ENCODE measurements at places on chromosomes 7 and 10. TPM values are rescaled to one million over a fixed set of nuclear protein-coding genes. Genes with fewer than 3 reads are reported as not detected.

Gene LIPJ
- not detected for total RNA-seq

Gene MKX
- total RNA-seq, result not detected

Gene CCSER2
- total RNA-seq, result 50.8 TPM

Gene AEBP1
- total RNA-seq, result 4.5 TPM

Gene PILRB
- 12.4 TPM for total RNA-seq

Gene RTKN2
- 0.80 TPM for total RNA-seq

Gene PLXDC2
- total RNA-seq, result 1.5 TPM

Gene SCRN1
- 46.1 TPM for total RNA-seq

Gene CYP26A1
- 0.40 TPM for total RNA-seq

Gene BEND7
- total RNA-seq, result 12.9 TPM

Gene C10orf143
- total RNA-seq, result 0.57 TPM

Gene FAM237B
- not detected for total RNA-seq

Gene TLX1
- not detected for total RNA-seq
